Glutamatergic neuron (in vitro differentiated cells): ENCODE measurements at places on chromosomes 2 and 18. TPM values are rescaled to one million over a fixed set of nuclear protein-coding genes. Genes with fewer than 3 reads are reported as not detected.

The AGPS gene
- total RNA-seq = 50.8 TPM

The ZNF385B gene
- not detected for total RNA-seq

The CGREF1 gene
- 1.3 TPM for total RNA-seq

The CPO gene
- not detected for total RNA-seq

The ST6GAL2 gene
- total RNA-seq = 5.9 TPM

The CFAP221 gene
- total RNA-seq = 0.34 TPM

The ZBTB7C gene
- total RNA-seq = 10.6 TPM

The THSD7B gene
- total RNA-seq = 182 TPM

The CLEC4F gene
- 0.66 TPM for total RNA-seq

The SPP2 gene
- total RNA-seq = not detected

The ABCG8 gene
- total RNA-seq = not detected

The DPYSL5 gene
- total RNA-seq = 313 TPM

The ELOA2 gene
- not detected for total RNA-seq

The ALKAL2 gene
- total RNA-seq = 1.0 TPM

The CKAP2L gene
- 3.3 TPM for total RNA-seq

The C1D gene
- total RNA-seq = 16.8 TPM

The TP53I3 gene
- total RNA-seq = 38.0 TPM

The SPTBN1 gene
- total RNA-seq = 385 TPM

The SCN2A gene
- 0.39 TPM for total RNA-seq

The NETO1 gene
- total RNA-seq = 5.5 TPM

The FAM161A gene
- total RNA-seq = 13.4 TPM

The GALR1 gene
- total RNA-seq = 0.49 TPM

The ASXL2 gene
- 19.9 TPM for total RNA-seq

The KIDINS220 gene
- total RNA-seq = 188 TPM

The CTNNA2 gene
- 76.2 TPM for total RNA-seq

The B3GNT7 gene
- total RNA-seq = 0.27 TPM

The C1GALT1C1L gene
- total RNA-seq = 0.49 TPM

The SERPINB11 gene
- not detected for total RNA-seq

The PID1 gene
- 5.3 TPM for total RNA-seq

The BMP10 gene
- total RNA-seq = not detected

The OSBPL1A gene
- total RNA-seq = 27.5 TPM

The SERPINB12 gene
- not detected for total RNA-seq

The DLGAP1 gene
- 13.6 TPM for total RNA-seq

The GTF2A1L gene
- not detected for total RNA-seq

The KIF3C gene
- 210 TPM for total RNA-seq

The NCKAP5 gene
- total RNA-seq = 0.20 TPM

The HOXD12 gene
- total RNA-seq = not detected

The IRS1 gene
- 8.1 TPM for total RNA-seq

The C2orf66 gene
- 0.34 TPM for total RNA-seq
